NCI-H510A treated with DMSO at 0.1 percent for 48 hours (cell line): ENCODE measurements at places on chromosomes 2 and 18.

DNA sequence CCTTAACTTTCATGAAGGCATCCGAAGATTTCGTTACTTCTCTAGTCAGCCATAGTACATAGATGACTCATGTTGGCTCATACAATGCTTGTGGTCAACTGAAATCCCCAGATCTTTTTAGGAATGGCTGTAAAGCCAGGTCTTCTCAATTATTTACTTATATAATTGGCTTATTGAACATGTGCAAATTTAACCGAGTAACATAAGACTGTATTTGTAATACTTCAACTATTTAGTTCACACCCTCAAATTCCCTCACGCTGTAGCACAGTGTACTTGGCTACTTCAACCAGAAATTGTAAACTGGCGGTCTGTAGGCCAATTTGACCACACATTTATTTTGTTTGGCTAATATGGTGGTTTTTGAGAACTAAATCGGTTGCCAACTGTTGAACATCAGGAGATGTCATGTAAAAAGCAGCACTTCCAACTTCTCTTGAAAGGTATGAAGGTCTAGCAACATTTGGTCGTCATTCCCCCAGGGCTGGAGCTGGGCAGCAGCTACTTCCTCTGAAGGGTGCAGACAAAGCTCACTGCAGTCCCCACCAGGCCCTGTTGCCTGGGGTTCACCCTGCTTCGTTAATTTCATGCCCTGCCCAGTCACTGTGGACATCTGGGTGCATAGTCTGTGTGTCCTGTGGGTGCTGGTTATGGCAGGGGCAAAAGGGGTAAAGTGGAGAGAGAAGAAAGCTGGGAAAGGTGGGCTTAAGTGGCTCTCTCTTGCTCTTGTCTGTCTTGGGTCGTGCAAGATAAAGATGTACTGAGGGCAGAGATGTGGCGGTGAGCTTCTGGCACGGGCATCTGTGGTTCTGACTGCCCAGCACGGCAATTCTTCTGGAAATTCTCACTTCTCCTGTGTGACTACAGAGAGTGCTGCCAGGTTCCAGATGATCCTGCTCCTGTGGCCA lies 3.2 kb upstream of the SH3RF3 start:
- DNase-seq, result no peak

GRCh38 chr2:146785101-146785500 lies 1059.7 kb upstream of the ACVR2A start:
- DNase-seq, result no peak

DNA sequence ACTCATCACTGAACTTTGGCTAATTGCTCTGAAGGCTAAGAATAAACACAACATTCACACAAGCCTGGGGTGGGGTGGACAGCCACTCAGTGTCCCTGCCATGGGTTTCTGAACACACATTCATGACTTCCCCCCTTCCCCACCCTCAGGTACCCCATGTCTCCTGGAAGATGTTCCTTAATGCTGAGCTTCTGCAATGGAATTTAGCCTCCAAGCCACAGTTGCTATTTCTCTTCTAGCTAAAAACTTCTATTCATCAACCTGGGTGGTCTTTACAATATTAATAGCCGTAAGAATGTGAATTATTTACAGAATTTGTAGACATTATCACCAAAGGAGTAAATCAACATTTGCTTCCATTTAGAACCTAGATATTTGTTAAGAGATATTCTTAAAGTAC lies 175.1 kb downstream of the ACKR3 start:
- no peak for DNase-seq

DNA sequence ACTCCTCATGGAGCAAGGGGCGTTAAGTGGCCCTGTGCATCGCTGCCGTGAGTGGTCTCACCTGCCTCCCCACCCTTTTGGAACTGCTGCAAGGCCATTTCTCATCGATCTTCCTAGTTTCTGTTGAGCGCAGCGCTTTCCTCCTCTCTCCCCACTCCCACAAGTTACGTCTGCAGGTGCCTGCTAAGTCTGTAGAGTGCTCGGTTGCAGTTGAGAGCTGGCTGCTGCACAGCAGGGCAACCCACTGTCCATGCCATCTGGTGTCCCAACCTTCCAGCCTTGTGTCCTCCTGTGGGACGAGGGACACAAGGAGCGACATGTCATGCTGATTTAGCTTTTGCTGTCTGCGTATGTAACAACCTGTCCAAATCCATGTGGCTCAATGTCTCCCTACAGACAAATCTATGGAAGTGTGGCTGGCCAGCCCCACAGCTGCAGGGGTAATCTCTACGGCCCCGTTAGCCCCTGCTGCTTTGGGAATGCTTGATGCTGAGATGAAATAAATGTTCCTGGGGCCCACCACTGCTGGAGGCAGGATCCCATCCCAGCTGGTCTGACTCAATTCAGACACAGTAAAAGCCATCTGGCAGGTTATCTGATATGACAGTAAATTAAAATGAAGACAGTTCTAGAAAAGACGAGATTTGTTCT lies 68.1 kb upstream of the TCF7L1 start:
- no peak for DNase-seq

- DNase-seq, result no peak
Measured at GRCh38 chr2:186639939-186640338, 50.1 kb downstream of the ITGAV start.

GRCh38 chr2:176095421-176095820 lies 2.9 kb downstream of the HOXD13 start:
- no peak for DNase-seq
